ENCODE measurements at places on chromosomes 6 and 20.
A peak's percentile ranks its signal among the peaks of the same experiment; 100 is the strongest.

- DNase-seq: no peak
These were observed 182.5 kb upstream of the JARID2 start for GRCh38 chr6:15063253-15063853.

DNA sequence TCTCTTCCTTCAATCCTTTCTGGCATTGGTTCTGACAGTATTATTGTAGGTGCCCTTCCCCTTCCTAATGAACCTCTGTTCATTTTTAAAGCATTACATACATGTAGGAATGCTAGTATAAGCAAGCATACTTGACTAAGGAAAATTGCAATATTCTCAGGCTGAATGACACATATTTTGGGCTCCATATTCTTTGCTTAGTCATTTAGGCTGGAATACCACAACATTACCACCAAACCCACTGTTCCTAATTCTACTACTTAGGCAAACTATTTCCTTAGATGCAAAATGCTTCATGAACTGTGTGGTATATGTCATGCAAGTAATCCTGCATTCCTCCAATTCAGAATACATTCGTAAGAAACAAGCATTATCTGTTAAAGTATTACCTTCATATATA lies 113.9 kb downstream of the PRDM1 start:
- DNase-seq: peak; percentile 87

GRCh38 chr20:44706301-44707017 lies 8.7 kb upstream of the CCN5 start:
- peak; percentile 48 for DNase-seq

DNA sequence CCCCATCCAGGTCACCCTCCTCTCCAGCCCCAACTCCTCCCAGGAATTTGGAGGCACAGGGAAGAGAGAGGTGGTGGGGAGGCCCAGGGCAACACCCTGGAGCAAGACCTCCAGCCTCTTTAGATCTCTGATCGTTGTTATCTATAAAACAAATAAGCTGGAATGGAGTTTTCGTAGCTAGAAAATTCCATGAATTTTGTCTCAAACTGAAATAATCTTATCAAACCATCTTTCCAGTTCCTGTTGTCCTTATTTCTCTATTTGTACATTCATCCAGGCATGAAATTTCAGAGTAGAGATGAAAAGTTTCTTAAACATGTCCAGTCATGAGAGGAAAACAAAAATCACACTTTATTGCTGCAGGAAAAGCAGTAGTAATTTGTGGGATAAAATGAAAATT lies 6.2 kb upstream of the SLC4A11 start:
- DNase-seq: no peak

DNA sequence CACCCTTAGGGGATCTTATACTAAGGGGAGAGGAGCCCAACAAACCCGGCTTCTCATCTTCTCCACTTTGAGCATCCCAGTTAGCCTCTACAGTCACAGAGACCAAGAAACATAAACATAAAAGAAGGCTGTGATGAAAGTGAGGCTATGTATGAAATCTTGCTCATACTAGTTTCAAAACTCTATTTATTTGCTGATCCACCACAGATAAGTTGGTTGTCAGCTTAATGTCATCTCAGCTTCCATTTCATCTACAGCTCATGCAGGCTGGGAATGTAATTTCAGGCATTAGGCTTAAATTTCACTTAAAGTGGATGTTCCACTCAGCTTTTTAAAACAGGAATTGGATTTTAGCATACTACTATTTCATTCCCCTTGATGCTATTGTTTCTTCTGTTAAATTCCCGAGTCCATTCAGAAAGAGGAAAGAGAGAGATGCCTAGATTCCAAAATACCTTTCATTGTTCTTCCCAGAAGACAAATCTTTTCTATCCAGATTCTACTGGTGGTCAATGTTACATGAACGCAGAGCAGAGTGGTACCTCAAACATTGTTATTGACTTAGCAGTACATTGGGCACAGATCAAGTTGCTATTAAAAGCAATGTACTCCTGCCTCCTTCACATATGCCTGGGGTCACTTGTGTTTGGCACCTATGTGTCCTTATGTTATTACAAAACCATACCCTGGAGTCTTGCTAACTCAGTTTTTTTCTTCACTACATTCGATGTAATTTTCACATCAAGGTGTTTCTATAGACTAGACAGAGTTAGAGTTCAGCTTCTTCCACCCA lies 149.0 kb downstream of the HACE1 start:
- DNase-seq: no peak

DNA sequence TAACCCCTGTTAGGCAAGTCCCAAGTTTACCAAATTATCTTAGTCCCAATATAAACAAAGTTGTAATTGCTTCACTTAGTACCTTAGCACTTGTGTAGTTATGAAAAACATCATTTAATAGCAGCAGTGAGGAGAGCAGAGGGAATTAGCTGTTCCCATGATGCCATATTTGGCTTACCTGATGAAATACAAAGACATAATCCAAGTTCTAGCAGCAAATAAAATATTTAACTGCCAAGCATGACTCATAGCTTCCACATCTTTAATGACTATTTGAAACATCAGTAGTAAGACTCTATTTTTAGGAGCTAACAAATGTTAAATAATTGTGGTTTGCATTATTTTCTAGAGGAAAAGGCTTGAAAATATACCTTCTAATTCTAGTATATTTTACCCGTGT lies 94.0 kb upstream of the MCHR2 start:
- peak; percentile 85 for DNase-seq

- DNase-seq: no peak
These were observed 32.2 kb upstream of the CHD6 start for GRCh38 chr20:41650231-41650948.

GRCh38 chr20:12166053-12166717 lies 248.5 kb downstream of the BTBD3 start:
- peak; percentile 21 for DNase-seq

DNA sequence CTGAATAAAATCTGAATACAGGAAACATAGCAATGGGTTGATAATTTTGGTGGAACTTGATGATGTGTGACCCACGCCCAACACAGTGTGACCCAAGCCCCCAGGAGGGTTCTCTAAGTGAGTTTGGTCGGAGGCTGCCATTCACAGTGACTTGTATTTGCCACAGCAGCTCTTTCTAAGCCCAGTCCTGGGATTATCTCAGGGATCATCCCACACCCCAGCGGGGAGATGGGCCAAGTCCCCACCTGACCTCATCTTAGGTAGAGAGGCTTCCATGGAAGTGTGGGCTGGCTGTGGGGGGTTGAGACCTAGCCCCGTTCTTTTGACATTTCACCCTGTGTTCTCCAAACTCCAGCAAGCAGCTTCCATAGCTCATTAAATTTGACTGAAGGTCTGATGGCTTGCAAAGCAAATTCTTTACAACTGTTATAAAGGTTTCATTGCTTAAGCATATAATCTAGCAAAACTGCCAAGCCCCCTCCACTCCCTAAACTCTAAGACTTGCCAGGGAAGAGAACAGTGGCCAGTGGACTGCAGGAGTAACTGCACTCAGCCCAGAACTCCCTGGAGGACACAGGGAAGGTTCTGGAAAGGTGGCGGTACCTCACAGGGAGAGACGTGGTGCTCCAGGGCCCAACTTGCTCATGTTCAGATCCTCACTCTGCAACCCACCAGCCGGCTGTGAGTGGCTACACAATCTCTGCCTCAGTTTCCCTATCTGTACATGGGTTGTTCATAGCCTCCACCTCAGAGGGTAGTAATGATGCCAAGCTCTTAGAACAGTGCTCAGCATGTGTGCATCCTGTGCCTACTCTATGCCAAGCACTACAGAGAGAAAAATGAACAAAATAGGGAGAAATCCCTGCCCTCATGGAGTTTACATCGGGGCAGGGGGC lies 1.0 kb upstream of the PCK1 start:
- no peak for DNase-seq

- no peak for DNase-seq
These were observed 231.7 kb upstream of the SASH1 start for GRCh38 chr6:148110925-148111324.

DNA sequence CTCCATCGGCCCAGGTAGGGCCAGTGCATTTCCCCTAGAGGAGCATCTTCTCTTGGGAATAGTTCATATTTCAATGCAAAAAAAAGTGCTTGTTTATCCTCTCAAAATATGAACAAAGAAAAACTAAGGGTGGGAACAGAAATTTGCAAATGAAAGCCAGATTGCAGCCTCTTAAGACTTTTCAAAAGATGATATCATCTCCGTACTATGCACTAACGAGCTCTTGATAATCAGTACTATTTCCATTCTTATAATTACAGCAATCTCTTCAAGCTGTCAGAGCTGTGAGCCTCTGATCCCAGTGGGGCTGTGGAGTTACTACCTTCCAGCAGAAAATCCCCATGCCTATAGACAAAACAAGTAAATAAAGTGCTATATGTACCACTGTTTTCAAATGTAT lies 77.1 kb downstream of the SOD2 start:
- no peak for DNase-seq

DNA sequence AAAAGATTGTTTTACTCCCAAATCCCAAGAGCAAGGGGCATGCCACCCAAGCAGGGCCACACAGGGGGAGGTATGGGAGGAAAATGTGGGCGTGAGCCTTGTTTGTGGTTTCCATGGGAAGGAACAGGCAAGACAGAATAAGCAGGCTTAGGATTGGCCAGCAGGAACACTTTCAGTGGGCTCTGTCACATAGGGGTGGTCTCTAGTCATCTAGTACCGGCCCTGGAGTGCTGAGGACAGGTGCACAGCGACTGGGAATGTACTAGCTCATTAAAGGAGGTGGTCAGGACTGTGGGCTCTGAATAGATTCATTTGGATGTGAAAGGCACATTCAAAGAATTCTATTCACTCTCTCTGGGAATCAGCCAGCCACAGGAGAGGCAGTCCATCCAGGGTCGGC lies 175.6 kb downstream of the TBC1D7 start:
- no peak for DNase-seq

- no peak for DNase-seq
These were observed 60.7 kb downstream of the DLGAP4 start for GRCh38 chr20:36366623-36367369.

DNA sequence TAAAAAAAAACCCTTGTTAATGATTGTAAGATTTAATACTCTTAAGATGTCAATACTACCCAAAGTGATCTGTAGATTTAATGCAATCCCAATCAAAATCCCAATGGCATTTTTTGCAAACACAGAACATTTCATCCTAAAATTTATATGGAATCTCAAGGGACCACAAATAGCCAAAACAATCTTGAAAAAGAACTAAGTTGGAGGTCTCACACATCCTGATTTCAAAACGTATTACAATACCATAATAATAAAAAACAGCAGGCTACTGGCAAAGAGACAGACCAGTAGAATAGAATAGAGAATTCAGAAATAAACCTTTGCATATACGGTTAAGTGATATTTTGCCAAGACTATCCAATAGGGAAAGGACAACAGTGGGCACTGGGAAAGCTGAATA lies 331.9 kb upstream of the JARID2 start:
- DNase-seq: no peak

GRCh38 chr6:154868143-154868594 lies 126.9 kb upstream of the TIAM2 start:
- DNase-seq: peak; percentile 70

GRCh38 chr20:35005463-35005961 lies 49.8 kb downstream of the MYH7B start:
- DNase-seq: no peak

GRCh38 chr6:48194596-48195295 lies 83.7 kb upstream of the PTCHD4 start:
- DNase-seq: no peak

DNA sequence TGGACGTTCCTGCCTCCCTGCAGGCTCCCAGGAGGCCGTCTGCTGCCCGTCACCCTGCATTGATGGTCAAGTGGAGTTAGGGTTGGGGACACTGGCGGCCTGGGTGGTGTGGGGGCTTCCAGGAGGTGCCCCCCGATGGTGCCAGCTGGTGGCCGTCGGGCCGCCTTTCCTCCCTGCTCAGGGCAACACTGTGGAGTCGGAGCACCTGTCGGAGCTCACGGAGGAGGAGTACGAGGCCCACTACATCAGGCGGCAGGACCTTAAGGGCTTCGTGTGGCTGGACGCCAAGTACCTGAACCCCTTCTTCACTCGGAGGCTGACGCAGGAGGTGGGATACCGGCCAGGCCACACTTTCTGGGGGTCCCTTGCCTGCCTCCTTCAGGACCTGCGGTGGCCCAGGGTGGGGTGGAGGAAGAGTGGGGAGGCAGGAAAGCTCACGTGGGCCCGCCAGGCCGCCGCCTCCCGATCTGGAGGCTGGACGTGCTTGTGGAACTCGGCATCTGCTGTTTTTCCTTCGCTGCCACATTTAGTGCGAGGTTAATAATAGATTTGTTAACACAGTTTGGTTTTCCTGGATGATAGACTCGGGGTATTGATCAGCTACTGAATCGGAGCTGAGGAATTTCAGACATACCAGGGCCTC lies 28.6 kb downstream of the SPATA2 start:
- no peak for DNase-seq

GRCh38 chr6:27043244-27043643 lies 204.3 kb upstream of the PRSS16 start:
- no peak for DNase-seq

DNA sequence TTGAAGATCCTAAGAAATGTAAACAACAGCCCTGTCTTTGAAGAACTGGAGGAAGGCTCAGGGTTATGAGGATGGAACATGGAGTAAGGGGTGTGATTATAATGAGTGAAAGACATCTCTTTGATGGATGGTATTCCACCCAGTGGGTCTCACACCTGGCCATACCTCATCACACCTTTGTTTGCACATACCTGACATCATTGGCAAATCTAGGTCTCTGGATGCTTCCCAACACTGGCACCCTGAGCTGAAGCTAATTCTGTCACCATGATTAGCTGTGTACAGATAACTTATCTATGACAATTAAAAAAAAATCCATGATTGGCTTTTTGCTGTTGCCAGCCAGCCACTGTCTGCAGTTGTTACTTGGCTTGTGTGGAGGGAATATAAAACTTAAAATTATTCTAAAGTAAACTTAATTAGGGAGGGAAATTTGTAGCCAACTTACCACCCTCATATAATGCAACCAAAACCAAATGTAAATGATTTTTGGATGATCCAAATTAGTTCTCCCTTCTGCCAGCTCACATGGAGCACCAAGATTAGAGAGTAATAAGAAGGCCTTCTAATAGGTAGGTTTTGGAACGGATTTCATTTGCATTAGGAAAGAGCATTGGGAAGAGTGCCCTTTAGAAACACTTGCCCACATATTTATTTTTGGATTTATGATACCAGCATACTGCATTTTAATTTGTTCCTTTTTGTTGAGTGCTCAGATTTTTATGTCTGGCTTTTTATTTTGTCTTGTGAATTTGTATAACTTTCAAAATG lies 249.5 kb downstream of the SOX4 start:
- DNase-seq: no peak

DNA sequence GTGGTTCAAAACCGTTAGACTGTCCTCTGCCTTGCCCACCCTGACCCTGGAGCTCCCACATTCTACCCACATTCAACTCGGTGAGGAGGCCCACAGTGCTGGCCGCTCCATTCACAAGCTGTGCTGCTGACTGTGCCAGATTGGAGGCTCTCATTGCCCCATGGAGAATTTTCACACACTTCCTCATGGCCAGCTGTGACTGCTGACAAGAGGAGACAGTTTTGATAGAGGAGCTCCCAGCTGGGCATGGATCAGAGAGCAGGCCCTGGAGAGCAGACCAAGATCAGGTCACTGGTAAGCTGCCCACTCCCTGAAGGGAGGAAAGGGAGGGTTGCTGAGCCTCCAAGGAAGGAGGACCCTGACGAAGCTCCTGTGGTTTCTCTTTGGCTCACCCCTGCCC lies 246.1 kb upstream of the RIN2 start:
- DNase-seq: no peak

- DNase-seq: no peak
These were observed 3.4 kb upstream of the SLC35D3 start for GRCh38 chr6:136918706-136919105.

Measured in HFFc6 (cell line).